D341Med (cell line): ENCODE measurements at places on chromosomes 2 and 18.

GRCh38 chr2:160279813-160280465 is 79.9 kb upstream of the ITGB6 start:
- DNase-seq = no peak

- no peak for DNase-seq
These were observed 1573.4 kb upstream of the NXPH2 start for GRCh38 chr2:140353541-140353940.

DNA sequence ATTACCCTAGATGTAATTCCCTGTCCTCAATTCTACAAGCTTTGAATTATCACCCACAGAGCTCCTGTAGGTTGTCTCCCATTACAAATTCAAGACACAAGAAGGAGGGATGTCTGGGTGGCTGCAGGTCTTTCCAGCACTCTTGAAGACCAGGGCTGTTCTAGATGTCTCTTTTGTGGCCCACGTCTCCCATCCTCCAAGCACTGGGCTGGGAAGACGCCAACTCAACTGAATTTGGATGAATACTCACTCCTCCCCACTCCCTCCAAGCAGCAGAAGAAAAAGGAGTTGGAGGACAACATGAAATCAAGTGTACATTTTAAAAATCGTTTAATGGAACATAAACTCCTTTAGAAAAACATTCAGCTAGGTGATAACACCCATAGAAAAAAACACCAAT is 31.2 kb downstream of the SMAD7 start:
- no peak for DNase-seq

GRCh38 chr2:239589270-239589825 is 188.5 kb upstream of the HDAC4 start:
- no peak for DNase-seq

DNA sequence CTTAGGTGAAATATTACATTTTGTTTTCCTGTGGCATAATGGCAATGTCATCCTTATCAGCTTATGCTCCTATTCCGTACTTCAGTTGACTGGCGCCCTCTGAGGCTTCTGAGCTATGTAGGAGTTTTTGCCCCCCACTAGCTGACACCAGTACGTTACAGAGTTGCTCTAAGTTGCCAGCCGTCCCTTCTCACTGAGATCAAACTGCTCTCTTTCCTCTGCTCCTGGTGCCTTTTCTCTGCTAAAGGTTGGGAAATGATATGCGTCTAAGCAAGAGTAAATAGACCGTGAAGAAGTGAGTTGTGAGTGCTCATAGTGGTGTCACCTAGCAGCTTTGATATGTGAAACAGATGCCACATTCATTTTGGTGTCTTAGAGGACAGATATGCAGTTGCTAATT is 99.2 kb downstream of the RAPGEF4 start:
- DNase-seq = no peak

- no peak for DNase-seq
These were observed 14.1 kb downstream of the LTBP1 start for GRCh38 chr2:32960647-32961403.

- DNase-seq = no peak
These were observed 240.3 kb upstream of the HS6ST1 start for GRCh38 chr2:128558895-128559532.

- DNase-seq = peak; percentile 94
These were observed 2.9 kb upstream of the CRYBA2 start for GRCh38 chr2:218995972-218996711.

DNA sequence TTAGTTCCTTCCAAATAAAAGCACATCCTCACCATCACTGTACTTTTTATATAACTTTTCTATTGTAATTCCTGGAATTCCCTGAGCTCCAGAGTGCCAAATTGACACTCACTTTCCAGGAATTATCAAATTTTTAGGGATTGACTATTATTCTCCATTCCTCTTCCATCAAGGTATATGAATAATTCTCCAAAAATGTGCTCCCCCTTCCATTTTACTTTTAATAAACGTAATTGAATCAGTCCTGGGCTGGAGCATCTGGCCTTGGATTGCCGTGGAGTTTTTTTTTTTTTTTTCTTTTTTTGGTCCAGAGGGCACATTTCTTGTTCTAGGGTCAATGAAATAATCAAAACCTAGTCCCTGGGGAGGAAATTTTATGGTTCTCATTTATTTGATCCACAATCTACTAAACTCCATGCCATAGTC is 304.3 kb downstream of the CDCA7 start:
- DNase-seq = no peak

- no peak for DNase-seq
These were observed 101.2 kb downstream of the PTPN4 start for GRCh38 chr2:119860924-119861323.

- no peak for DNase-seq
These were observed 105.5 kb upstream of the ASB18 start for GRCh38 chr2:236369661-236370062.

DNA sequence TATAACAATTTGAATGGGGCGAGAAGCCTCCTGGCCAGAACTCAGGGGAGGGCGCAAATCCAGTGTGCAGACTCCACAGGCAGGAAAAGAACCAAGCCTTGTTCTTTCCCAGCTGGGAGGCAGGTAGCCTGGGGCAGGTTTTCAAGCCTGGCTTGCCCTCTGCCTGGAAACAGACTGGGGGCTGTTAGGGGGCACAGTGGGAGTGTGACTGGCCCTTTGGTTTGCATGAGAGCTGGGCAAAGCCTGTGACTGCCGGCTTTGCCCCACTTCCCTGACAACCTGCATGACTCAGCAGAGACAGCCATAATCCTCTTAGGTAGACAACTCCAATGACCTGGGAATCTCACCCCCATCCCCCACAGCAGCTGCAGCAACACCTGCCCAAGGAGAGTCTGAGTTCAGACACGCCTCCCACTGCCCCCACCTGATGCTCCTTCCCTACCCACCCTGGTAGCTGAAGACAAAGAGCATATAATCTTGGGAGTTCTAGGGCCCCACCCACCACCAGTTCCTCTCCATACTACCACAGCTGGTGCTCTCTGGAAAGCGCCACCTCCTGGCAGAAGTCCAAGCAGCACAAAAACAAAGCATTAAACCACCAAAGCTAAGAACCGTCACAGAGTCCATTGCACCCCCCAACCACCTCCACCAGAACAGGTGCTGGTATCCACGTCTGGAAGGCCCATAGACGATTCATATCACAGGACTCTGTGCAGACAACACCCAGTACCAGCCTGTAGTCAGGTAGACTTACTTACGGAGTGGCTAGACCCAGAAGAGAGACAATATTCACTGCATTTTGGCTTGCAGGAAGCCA is 402.5 kb downstream of the STK39 start:
- peak; percentile 39 for DNase-seq

- DNase-seq = no peak
These were observed 194.4 kb downstream of the TMX3 start for GRCh38 chr18:68520406-68521075.

DNA sequence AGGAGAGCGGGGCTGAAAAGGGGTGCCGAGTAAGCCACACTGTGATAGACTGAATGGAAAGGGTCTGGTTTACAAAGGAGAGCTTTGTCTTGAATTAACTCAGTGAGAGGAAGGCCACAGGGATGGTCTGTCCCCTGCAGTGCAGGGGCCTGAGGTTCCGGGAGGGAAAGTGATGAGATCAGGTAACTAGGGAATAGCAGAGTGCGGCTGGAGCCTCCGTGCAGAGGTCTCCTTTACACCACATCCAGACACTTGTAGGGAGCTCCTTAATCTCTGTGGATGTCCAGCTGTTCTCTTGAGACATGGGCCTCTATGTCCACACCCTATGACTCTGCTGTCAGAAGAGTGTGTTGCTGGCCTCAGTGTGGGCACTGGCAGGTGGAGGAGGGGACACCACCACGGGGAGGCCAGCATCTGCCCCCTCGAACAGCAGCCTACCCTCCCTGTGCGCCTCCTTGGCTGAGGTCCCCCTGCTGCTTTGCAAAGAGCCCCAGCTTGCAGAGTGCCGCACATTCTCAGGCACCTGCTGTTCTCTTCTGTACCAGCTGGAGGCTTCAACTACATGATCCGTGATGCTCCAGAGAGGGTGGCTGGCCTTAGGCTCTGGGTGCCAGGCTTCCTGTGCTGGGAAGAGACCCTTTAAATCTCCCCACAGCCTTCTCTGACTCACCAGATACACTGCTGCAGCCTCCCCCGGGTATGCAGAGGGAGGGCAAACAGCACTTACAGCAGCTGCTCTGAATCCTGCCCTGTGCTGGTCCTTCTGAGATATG is 25.9 kb downstream of the ENOSF1 start:
- no peak for DNase-seq

DNA sequence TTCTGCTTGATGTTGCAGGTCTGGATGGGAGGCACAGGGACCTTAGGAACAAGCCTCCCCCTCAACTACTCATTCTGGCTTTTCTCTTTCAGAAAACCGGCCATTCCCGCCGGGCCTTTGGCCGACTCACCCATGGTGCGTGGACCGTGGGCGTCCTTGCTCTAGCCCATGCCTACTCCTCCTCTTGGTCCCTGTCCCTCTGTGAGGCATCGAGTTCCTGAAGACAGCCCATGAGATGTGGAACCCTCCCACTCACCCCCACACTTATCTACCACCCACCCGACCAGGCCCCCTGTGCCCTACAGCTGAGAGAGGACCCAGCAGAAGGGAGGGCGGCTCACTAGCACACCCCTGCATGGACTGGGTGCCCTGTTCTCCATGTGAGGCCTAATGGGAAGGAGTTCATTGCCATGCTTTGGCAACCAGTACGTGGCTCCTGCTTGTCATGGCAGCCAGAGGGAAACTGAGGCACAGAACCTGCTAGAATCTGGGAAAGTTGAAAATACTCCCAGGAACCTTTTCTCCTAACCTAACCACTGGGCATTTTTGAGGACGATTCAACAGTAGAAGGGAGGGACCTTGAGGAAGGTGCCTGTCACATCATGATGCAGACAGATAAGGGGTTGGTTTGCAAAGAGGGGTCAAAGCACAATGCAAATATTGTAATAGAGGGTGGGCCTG is 8.5 kb downstream of the SPEG start:
- DNase-seq = no peak

DNA sequence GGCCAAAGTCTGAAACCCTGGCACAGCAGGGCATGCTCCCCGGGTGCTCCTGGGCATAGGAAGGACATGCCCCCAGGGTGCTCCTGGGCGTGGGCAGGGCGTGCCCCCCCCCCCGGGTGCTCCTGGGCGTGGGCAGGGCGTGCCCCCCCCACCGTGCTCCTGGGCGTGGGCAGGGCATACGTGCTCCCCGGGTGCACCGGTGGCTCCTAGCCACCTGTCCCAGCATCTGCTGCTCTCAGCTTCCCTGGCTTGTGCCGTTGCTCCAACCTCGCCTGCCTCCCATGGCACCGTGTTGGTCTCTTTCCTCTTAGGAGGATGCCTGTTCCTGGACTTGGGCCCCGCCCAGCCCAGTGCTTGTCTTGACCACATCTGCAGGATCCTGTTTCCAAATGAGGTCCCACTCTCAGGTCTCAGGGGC is 95.6 kb upstream of the CTDP1 start:
- no peak for DNase-seq

DNA sequence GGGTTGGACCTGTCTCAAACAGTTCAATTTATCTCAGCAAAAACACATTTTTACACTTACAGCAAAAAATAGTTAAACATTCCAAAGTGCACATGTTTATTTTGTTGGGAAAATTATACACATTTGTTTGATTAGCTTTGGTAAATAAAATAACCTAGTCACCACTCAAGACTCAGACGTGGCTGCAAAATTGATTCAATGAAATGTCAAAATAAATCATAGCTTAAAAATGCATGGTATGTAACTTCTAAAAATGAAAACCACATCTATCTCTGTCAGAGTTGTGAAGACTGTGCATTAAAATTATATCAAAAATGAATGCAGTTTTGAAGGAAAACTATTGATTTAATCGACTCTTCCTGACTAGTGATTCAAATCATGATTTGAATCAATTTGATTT is 56.7 kb downstream of the GALNT14 start:
- DNase-seq = no peak

GRCh38 chr2:37676274-37676673 is 4.8 kb upstream of the CDC42EP3 start:
- no peak for DNase-seq

GRCh38 chr2:108370080-108370479 is 7.7 kb upstream of the SULT1C4 start:
- no peak for DNase-seq

DNA sequence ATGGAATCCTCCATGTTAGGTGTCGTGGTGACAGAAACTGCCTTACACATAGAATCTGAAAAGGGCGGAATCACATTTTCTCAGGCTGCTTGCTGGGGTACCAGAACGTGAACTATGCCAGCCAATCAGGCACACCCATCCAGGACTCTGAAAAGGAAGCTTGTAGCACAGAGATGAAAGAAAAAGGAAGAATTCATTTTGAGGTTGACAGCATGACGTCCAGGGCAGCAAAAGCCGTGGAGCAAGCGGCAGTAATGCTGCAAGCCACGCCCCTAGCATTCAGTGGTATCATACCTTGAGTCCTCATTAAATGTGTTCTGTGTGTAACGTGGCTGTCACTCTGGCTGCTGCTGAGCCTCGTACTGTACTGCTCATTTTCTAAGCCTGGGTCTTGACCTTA is 304.0 kb downstream of the DYSF start:
- DNase-seq = no peak

DNA sequence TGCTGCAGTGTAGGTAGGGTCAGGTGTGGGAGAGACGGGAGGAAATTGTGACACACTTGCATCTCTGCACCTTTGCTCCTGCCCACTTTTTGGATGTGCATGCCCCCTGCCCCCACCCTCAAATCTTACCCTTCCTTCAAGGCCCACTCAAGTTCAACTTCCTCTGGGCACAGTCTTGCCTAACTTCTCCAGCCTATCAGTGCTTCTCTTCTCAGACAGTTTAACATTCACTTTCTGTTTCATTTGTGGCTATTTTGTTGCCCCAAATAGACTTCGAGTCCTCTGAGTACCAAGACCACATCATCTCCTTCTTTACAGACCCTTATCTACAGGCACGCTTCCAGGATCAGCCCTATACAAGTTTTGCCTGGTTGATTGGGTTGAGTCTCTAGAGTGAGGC is 2.7 kb downstream of the ST8SIA5 start:
- DNase-seq = no peak

DNA sequence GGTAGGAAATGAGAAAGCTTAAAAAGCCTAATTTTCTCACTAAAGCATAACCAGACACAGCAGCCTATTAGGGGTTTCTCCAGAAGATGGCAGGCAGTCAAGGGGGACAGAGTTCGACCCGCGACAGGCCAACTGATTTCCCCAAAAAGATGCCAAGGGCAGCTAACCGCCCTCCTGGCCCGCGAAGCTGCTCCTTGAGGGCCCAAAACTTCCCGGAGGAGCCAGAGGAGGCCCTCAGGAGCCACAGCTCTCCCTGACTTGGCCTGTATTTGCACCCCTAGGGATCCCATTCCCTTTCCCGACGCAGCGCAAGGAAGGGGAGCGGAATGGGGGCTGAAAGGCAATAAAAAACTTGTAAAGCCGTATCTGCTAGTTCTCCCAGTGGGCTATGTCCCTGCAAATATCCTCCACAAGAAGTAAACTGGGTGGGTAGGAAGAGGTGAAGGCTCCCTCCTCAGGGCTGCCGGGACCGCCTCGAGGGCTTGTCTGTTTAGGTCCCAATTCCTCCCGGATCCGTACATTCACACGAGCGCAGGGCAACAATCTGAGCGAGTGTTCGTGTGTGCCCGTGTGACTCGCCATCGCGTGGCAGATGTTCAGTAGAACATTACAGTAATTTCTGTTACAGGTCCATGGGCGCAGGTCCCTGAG is 756 bp upstream of the NAGK start:
- DNase-seq = no peak

- DNase-seq = no peak
These were observed 260.0 kb upstream of the HS6ST1 start for GRCh38 chr2:128578406-128579390.

GRCh38 chr18:48154828-48155227 is 224.4 kb upstream of the SMAD2 start:
- no peak for DNase-seq
